ENCODE measurements at places on chromosomes 16 and 17. TPM values are rescaled to one million over a fixed set of nuclear protein-coding genes. Genes with fewer than 3 reads are reported as not detected.

DNA sequence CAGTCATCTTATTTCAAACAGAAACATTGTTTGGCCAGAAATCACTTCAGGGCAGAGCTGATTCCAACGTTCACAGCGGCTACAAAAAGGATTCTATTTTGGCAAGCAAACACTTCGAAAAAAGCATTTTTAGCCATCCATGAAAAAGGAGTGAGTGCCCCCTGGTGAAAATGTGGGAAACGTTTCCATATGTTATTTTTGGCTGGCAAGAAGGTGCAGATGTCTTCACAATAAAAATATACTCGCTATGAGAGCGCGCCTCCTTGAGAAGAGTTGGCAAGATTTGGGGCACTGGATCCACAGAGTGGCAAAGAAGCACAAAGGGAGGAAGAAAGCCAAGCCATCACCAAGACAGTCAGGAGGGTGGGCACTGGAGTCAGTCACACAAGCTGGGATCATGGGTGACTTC is 191.1 kb downstream of the CHD9NB start:
- DNase-seq: peak; percentile 45

- DNase-seq: no peak
Observed at GRCh38 chr16:4570688-4571321, 14.7 kb downstream of the C16orf96 start.

DNA sequence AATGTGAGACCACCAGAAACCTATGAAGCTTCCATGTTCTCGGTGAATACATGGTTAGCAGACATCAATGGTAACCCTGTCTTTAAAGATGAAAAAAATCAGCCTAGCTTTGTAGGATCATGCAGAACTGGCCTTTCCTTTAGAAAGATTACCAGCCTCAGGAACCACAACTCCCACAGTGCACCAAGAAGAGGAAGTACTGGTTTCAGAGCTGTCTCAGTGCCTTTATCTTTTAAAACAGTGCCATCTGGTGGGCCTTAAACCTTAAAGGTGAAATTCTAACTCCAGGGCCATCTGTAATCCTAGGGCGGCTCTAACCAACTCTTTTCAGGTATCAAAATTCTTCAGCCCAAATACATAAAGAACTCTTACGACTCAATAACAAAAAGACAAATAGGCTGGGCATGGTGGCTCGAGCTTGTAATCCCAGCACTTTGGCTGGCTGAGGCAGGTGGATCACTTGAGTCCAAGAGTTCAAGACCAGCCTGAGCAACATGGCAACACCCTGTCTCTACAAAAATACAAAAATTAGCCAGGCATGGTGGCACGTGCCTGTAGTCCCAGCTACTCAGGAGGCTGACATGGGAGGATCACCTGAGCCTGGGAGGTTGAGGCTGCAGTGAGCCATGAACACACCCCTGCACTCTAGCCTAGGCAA is 5.4 kb downstream of the ATPAF2 start:
- peak; percentile 94 for DNase-seq

The CX3CL1 gene
- 39.1 TPM for polyA plus RNA-seq

GRCh38 chr17:45282683-45283644 is 21.1 kb upstream of the SPATA32 start:
- peak; percentile 48 for DNase-seq

The ENPP7 gene
- polyA plus RNA-seq: 3.7 TPM

Data from kidney (tissue), 22 donors.